Activated T-cell treated with anti-CD3 and anti-CD28 coated beads, Interleukin-2, amount 50 U/mL, for 4 hours (primary cell): ENCODE measurements at places on chromosomes 7 and 10. TPM values are rescaled to one million over a fixed set of nuclear protein-coding genes. Genes with fewer than 3 reads are reported as not detected.

DNA sequence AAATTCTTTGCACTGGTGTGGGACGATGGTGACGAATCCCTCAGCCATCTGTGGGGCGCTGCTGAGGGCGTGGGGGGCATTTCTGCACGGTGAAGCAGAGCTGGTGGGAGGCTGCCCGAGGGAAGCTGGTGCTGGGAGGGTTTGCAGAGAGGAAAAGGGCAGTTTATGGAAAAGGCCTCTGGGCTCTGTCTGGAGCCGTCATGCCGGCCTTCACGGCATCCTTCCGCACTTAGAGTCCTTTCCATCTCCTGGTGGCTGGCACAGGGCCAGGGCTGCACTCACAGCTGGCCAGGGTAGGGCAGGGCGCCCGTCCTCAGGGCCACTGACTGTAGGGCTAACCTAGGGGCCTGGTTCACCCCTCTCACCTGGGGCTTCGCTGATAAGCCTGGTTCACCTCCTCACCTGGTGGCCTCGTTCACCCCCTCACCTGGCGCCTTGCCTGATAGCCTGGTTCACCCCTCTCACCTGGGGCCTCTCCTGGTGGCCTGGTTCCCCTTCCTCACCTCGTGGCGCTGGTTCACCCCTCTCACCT lies 598 bp upstream of the AMZ1 start:
- DNase-seq, result no peak

- no peak for DNase-seq
Measured at GRCh38 chr7:22793593-22794462, 28.8 kb downstream of the TOMM7 start.

GRCh38 chr10:76428551-76429367 lies 997.3 kb downstream of the LRMDA start:
- DNase-seq, result no peak

GRCh38 chr10:116849248-116850057 lies at the start of gene ENO4:
Gene ENO4 (plus strand): TSS chr10:116849499. CDS start chr10:116849567, 68 bp downstream.
- DNase-seq, result no peak

DNA sequence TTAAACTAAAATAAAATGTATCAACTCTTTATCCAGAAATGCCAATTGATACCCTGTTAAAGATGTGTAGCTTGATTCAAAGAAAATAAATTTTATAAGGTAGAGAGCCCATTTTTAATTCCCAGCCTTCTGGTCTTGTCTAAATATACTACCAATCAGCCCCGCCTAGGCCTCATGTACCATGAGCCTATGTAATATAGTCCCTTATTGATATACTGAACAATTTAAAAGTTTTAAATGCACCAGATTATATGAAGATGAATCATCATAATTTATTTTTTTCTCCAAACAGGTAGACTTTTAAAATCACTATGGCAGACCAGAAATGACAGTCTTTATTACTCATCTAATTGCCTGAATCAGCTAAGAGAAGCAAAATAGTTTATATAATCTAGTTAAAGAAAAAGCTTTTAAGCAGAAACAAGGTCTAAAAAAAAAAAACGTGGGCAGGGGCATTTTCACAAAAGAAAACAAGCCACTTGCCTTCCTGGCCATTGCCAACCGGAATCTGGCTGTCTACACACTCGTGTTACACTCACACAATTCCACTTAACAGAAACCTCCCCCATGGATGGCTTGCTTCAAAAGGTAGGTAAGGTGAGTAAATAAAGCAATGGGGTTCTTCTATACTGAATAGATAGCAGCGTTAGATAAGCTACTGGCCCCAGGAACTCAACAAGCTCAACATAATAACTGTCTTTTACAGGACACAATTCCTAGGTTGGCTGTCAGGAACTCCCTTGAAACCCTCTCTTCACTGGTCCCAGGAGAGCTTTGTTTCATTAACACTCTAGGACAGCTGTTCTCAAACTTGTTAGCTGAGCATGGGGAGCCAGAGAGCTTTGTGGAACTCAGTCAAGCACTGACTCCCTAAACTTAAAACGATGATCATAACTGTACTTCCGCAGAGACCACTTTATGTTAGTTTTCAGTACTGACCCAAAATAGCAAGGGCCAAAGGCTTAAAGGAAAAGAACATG lies 37.2 kb downstream of the RAPGEF5 start:
- no peak for DNase-seq

DNA sequence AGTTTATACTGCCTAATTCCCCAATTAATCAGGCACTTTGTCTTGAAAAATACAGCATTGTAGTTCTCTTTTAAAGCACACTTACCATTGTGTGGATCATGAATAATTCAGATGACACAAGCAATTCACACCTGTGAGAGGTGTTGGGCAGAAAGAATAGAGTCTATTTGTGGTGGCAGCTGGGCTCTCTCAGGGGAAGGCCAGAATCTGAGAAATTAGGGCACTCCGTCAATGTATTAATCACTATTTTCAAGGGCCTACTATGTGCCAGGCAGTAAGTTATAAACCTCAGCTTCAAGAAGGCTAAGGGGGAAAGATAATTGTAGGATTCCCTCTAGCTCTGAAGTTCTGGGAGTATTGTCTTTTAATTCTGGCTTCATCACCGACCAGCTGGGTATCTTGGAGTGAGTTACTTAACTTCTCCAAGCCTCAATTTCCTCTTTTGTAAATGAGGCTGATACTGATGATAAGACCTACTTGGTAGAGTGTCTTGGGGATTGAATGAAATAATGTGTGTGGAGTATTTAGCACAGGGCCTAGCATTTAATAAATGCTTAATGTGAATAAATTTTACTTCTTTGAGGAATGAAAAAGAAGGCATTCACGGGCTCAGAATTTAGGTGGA lies 2.5 kb downstream of the CHN2 start:
- no peak for DNase-seq

The BAMBI gene
- 1.2 TPM for total RNA-seq
